ENCODE measurements at places on chromosomes 2 and 18.

DNA sequence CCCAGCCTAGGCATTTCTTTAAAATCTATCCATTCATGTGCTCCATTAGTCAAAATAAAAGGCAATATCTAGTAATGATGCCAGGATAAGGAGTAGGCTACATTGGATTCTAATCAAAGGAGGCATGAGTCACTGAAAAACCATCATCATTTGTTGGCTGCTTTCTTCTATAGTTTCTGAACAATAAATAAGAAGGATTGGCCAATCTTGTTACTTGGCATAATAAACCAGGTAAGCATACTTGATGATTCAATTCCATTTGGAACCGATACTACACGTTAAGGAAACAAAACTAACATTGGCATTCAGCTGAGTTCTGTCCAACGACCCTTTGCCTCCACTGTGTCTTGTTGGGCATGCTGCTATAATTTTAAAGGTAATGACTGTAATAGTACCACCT, 27.2 kb downstream of the ATP8B1 start:
- DNase-seq: no peak
- no peaks in the 10 kb centered on the region for H3K27me3 ChIP-seq
- H3K4me3 ChIP-seq: no peak overlapping the region
- peaks cover 10% of the 10 kb centered on the region for H3K4me1 ChIP-seq

DNA sequence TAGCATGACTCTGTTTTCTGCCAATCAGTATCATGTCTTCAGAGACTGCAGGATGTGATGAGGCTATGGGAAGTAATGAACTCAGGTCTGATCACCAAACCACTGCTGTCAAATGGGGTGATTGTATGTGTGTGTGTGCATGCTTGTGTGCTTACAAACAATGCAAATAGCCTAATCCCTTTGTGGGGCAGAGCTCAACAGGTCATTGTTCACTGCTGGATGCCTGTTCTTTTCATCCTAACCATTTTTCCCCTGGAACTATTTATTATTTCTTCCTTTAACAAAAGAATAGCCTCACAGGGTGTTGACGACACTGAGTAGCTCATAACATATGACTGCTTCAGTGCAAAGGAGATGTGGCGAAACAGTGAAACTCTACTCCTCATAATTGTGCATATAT, 55.9 kb downstream of the NXPH2 start:
- no peaks in the 10 kb centered on the region for H3K36me3 ChIP-seq
- DNase-seq: no peak
- no peak overlapping the region for H3K27ac ChIP-seq
- H3K4me3 ChIP-seq: no peak overlapping the region
- H3K27me3 ChIP-seq: no peaks in the 10 kb centered on the region
- peaks cover 7% of the 10 kb centered on the region for H3K4me1 ChIP-seq

DNA sequence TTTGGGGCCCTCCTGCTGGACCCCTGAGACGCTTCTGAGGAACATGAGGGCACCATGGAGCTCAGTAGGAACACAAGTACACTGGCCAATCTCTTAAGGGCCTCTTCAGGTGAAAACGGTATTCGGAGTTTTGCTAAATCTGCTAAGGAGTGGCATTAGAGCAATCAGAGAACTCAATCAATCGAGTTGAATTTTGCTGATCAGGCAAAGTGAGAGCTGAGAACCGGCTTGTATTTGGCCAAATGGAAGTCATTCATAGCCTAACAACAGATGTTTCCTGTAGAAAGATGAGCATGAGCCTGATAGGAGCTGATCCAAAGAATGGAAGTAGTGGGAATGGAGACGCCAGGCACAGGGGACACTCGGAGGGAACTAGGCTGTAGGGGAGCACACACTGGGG, 133.7 kb downstream of the DCDC2C start:
- no peak overlapping the region for H3K27ac ChIP-seq
- no peaks in the 10 kb centered on the region for H3K36me3 ChIP-seq
- no peaks in the 10 kb centered on the region for H3K4me1 ChIP-seq
- DNase-seq: no peak
- H3K27me3 ChIP-seq: no peaks in the 10 kb centered on the region

- H3K36me3 ChIP-seq: no peaks in the 10 kb centered on the region
- peak overlapping the region; percentile 57 for H3K27ac ChIP-seq
These were observed 833.2 kb upstream of the CHAC2 start for GRCh38 chr2:52934323-52934898.

- no peak overlapping the region for H3K4me3 ChIP-seq
- no peak overlapping the region for H3K27ac ChIP-seq
- no peaks in the 10 kb centered on the region for H3K27me3 ChIP-seq
- no peaks in the 10 kb centered on the region for H3K36me3 ChIP-seq
- peaks cover 2% of the 10 kb centered on the region for H3K4me1 ChIP-seq
These were observed 28.5 kb downstream of the GALNT1 start for GRCh38 chr18:35610089-35610488.

DNA sequence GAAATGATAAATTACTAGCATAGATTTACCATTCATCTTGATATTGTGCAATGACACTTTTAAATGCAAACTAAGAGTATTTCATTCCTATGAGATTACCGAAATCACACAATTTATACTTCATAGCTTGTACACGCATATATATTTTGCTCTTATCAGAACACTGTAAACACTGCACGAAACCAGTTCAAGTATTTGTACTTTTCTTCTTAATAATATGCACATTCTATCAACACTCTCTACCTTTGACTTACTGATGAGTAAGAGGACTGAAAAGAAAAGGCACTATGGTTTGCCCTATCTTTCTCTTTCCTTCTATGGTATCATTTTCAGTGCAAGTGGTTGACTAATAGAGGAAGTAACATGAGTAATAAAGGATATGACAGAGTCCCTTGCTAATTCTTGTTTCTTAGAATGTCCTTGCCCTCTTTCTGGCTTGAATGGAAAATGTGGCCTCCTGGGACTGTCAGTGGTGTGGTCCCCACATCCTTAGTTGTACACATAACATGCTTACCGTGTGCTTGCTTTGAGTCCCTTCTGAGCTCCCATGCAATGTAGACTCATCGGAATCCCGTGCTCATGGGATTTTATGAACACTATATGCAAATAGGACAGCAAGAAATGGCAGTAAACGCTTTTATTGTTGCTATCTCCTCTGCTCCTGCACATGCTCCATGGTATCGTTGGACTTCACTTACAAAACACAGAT, 363.5 kb upstream of the TNP1 start:
- no peaks in the 10 kb centered on the region for H3K4me1 ChIP-seq
- no peaks in the 10 kb centered on the region for H3K36me3 ChIP-seq
- H3K27ac ChIP-seq: peak overlapping the region; percentile 35
- peak; percentile 96 for DNase-seq

GRCh38 chr2:74381751-74382150, 1.6 kb upstream of the DCTN1 start:
- H3K4me1 ChIP-seq: peaks cover 11% of the 10 kb centered on the region
- H3K36me3 ChIP-seq: peaks cover 24% of the 10 kb centered on the region
- H3K27me3 ChIP-seq: no peaks in the 10 kb centered on the region
- H3K27ac ChIP-seq: no peak overlapping the region

GRCh38 chr2:100142393-100142792, at the start of gene AFF3:
Gene AFF3 (minus strand): TSS chr2:100142590. CDS start chr2:100104454, 38,136 bp downstream.
- H3K27me3 ChIP-seq: peaks cover 12% of the 10 kb centered on the region
- no peaks in the 10 kb centered on the region for H3K36me3 ChIP-seq
- H3K4me1 ChIP-seq: no peaks in the 10 kb centered on the region

DNA sequence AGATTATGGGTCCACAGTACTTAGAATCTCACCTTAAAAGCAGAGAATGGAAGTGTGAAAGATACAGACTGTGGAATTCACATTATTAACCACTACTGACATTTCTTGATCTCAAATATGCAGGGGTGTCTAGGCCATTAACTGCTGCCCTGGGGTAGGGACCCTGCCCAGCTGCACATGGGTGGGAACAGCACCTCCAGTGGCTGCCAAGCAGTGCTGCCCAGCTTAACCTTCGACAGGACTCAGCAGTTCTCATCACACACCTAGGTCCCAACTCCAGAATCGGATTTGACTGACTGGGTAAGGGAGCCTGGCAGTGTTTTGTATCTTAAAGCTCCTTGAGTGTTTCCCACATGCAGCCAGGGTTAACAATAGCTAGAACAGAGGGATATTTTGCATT, 14.9 kb downstream of the ERFE start:
- peaks cover 20% of the 10 kb centered on the region for H3K4me1 ChIP-seq
- no peak for DNase-seq
- H3K27ac ChIP-seq: no peak overlapping the region
- H3K4me3 ChIP-seq: no peak overlapping the region
- H3K27me3 ChIP-seq: no peaks in the 10 kb centered on the region

- no peaks in the 10 kb centered on the region for H3K27me3 ChIP-seq
- no peaks in the 10 kb centered on the region for H3K36me3 ChIP-seq
- no peak overlapping the region for H3K4me3 ChIP-seq
- DNase-seq: peak; percentile 26
- H3K4me1 ChIP-seq: peaks cover 12% of the 10 kb centered on the region
- H3K27ac ChIP-seq: peak overlapping the region; percentile 95
These were observed 39.3 kb upstream of the PARD3B start for GRCh38 chr2:204505946-204506345.

DNA sequence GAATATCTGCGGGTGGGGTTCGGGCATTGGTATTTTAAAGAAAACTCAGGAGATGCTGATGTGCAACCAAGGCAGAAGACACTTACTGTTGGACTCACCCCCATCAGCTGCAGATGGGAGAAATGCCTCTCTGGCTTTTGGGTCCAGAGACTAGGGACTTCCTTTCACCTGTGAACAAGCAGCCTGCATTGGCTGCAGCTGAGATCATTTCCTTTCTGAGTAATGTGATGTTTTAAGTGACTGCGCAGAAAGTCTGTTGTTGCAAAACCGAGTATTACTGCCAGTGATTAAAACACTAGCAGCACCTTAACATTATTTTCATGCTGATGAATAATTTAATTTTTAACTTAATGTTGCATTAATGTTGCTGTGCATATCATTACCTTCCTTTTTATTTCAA, 143.0 kb downstream of the TSN start:
- no peak overlapping the region for H3K4me3 ChIP-seq
- H3K36me3 ChIP-seq: no peaks in the 10 kb centered on the region
- DNase-seq: no peak
- H3K27me3 ChIP-seq: no peaks in the 10 kb centered on the region
- H3K4me1 ChIP-seq: peaks cover 3% of the 10 kb centered on the region
- H3K27ac ChIP-seq: no peak overlapping the region

DNA sequence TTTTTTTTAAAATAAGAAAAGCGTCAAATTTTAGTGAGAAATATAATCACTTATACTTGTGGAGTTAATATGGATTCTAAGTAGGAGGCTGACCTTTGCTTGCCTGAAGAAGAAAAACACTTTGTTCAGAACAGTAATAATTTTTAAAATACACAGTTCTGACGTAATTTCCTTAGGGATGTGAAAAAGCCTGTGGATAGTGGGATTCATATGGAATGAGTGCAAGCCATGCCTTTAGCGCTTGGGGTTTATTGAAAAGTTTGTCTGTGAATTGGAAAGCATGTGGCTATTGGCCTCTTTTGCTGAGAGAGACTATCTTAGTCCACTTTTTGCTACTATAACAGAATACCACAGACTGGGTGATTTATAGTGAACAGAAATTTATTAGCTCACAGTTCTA, 151.3 kb downstream of the CCDC85A start:
- no peaks in the 10 kb centered on the region for H3K4me1 ChIP-seq
- H3K27ac ChIP-seq: no peak overlapping the region
- no peak for DNase-seq
- H3K4me3 ChIP-seq: no peak overlapping the region
- H3K27me3 ChIP-seq: no peaks in the 10 kb centered on the region

- DNase-seq: no peak
- no peak overlapping the region for H3K4me3 ChIP-seq
- no peak overlapping the region for H3K27ac ChIP-seq
- no peaks in the 10 kb centered on the region for H3K27me3 ChIP-seq
- H3K4me1 ChIP-seq: peaks cover 9% of the 10 kb centered on the region
These were observed 208.2 kb downstream of the FHOD3 start for GRCh38 chr18:36505665-36506064.

DNA sequence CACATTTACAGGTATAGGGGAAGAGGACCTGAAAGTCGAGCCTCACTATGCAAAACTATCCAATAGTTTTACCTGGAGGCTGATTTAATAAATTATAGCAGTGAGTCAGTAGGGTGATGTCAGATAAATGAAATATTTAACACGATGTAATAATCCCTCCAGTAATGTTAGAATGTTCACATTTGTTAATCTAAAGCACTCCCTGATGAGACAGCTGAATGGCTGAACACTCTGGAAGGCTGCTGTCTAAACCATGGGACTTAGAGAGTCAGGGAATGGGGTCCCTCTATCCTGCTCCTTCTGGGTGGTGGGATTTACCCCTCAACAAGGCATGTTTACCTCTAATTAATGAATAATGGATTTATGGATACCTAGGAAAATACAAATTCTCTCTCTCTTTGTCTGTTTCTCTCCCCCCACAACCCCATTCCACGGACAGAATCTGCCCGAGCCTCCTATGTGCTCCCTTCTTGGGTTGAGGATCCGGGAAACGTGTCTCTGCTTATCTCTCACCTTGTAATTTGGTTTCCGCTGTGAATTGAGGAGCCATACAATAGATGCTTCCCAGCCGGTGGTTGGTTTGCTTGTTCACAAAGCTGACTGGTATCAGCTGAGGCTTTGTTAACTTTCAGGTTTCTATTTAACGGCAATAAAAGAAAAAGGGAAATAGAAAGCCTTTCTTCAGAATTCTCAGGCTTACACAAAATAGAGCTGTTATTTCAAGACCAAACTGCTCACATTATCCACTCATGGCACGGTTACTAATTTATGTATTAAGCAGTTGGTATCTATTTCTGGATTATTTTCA, 25.9 kb downstream of the LRRC30 start:
- no peaks in the 10 kb centered on the region for H3K4me1 ChIP-seq
- H3K36me3 ChIP-seq: no peaks in the 10 kb centered on the region
- no peak for DNase-seq
- H3K27ac ChIP-seq: no peak overlapping the region
- peaks cover 19% of the 10 kb centered on the region for H3K27me3 ChIP-seq

GRCh38 chr2:219748671-219749570, 121.5 kb downstream of the SLC4A3 start:
- peaks cover 15% of the 10 kb centered on the region for H3K27me3 ChIP-seq
- H3K36me3 ChIP-seq: no peaks in the 10 kb centered on the region
- no peak for DNase-seq
- no peak overlapping the region for H3K27ac ChIP-seq
- H3K4me1 ChIP-seq: no peaks in the 10 kb centered on the region

DNA sequence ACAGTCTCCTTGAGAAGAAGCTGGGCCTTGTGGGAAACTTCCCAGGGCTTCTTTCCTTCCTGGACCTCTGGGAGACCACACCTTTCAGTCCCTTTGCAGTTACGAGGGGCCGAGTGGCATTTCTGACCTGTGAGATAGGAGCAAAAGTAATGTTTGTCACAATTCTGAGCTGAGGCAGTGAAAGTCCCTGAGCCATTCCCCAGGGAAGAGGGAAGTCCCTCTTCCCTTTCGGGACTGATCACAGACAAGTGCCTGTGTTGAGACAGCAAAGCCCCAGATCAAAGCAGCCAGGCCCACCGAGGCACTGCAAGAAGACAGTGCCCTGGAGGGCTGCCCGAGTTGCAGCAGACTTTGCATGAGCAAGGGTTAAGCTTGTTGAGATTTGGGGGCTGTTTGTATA, 41.9 kb downstream of the RHOB start:
- peaks cover 40% of the 10 kb centered on the region for H3K4me1 ChIP-seq
- H3K27me3 ChIP-seq: peaks cover 9% of the 10 kb centered on the region
- peak overlapping the region; percentile 93 for H3K27ac ChIP-seq
- DNase-seq: no peak
- no peak overlapping the region for H3K4me3 ChIP-seq

GRCh38 chr18:25962176-25962575, 128.2 kb downstream of the SS18 start:
- no peaks in the 10 kb centered on the region for H3K36me3 ChIP-seq
- H3K4me1 ChIP-seq: no peaks in the 10 kb centered on the region
- H3K27me3 ChIP-seq: peaks cover 16% of the 10 kb centered on the region
- H3K4me3 ChIP-seq: no peak overlapping the region
- H3K27ac ChIP-seq: no peak overlapping the region
- no peak for DNase-seq
